Stimulated activated CD8-positive, alpha-beta memory T cell treated with anti-CD3 and anti-CD28 coated beads, Interleukin-4, amount 100 ng/mL, for 1 hour (primary cell): ENCODE measurements at places on chromosomes 11 and 22.

DNA sequence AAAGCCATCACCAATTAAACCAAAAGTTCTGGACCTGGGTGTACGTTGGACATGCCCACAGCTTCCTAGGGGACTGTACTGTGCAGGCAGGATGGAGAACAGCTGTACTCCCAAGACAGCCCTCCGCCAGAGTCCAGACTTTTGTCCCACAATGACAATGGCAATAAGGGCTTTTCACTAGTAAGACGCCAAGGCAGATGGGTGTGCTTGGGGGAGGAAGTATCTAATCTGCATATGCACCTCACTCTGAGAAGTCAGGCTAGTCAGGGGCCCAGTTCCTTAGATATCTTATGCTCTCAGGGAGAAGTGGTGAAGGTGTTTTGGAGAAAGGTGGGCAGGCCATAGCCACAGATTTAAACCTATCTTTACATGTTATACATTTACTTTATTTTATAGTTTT, 85.1 kb upstream of the USP47 start:
- no peak for DNase-seq

- DNase-seq, result no peak
These were observed 22.1 kb downstream of the PRDM11 start for GRCh38 chr11:45168366-45169130.

- DNase-seq, result no peak
These were observed 21.2 kb downstream of the CSF2RB start for GRCh38 chr22:36934418-36935312.

DNA sequence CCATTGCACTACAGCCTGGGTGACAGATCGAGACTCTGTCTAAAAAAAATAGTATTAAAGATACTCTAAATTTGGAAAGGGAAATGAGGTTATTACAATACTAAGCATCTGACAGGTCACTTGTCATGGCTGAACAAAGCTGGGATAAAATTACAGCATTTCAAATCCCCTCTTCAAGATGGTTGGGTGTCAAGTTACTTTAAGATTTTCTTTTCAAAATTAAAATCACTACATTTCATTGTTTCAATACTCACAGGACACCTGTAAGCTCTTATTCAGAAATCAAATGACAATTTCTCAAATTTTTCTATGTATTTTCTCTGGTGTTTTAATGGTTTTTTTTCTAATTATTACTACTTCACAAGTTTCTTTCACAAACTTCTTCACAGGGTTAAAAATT, 5.7 kb downstream of the TAF1D start:
- no peak for DNase-seq

- DNase-seq, result no peak
These were observed 31.0 kb upstream of the HMOX1 start for GRCh38 chr22:35349704-35350538.

DNA sequence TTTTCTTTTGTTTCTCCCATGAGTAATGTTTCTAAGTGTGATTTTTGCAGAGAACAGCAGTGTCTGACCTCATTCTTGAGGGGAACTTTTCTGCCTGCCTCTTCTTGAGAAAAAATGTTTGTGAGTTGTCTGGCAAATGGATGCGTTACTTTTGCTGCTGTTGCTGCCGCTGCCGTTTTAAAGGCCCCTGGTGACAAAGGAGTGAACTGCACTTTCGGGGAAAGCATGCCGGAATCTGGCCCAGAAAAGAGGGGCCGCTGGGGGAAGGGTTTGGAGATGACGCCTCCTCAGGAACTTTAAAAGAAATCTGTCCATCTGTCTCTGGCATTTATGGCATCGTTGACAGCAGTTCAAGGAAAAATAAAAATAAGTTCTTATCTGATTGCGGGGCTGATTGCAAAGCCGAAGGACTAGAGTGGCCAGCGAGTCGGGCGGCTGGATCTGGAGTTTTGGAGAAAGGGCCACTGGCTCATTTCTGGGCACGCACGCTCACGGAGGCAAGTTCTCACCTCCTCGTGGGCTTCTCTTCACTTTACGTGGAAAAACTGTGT, 16.5 kb downstream of the ZBTB16 start:
- DNase-seq, result no peak

GRCh38 chr22:22955276-22955798, 67.7 kb downstream of the IGLL5 start:
- no peak for DNase-seq

DNA sequence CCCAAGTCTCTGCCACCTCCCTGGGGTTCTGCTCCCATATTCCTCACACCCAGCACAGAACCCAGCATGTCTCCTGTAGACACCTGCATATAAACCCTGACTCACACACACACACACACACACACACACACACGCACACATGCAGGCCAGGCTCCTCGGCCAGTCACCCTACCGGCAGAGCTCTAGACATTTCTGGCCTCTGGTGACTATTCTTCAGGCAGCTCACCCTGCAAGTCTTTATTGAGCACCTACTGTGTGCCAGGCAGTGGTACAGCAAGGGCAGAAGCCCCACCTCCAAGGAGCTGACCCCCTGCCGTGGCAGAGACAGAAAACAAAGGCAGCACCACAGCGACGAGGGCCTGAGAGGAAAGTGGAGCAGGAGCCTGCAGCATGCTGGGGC, 50.3 kb downstream of the CDKN1C start:
- no peak for DNase-seq

DNA sequence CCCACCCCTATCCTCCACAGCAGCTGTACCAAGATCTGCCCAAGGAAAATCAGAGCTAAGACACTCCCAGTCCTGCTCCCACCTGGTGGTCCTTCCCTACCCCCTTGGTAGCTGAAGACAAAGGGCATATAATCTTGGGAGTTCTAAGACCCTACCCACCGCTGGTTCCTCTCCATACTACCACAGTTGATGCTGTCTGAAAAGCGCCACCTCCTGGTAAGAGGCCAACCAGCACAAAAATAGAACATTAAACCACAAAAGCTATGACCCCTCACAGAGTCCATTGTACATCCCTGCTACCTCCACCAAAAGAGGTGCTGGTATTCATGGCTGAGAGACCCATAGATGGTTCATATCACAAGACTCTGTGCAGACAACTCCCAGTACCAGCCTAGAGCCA, 161.5 kb upstream of the ARHGAP42 start:
- DNase-seq, result no peak

DNA sequence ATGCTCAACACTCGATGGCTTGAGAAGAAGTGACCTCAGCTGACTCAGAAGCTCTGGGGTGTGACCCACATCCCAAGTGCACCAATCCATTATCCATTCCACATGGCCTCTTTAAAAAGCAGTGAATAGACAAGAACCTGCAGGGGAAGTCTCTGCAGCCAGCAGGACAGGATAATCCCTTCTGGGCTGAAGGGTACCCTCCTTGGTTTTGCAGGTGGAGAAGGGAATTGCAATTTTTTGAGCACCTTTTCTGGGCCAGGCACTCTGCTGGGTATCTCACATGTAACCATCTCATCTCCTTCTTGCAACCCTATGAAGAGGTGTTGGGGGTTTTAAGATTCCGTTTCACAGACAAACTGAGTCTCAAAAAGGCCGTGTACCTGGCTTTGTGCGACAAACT, 76.6 kb downstream of the MYO18B start:
- DNase-seq, result no peak

DNA sequence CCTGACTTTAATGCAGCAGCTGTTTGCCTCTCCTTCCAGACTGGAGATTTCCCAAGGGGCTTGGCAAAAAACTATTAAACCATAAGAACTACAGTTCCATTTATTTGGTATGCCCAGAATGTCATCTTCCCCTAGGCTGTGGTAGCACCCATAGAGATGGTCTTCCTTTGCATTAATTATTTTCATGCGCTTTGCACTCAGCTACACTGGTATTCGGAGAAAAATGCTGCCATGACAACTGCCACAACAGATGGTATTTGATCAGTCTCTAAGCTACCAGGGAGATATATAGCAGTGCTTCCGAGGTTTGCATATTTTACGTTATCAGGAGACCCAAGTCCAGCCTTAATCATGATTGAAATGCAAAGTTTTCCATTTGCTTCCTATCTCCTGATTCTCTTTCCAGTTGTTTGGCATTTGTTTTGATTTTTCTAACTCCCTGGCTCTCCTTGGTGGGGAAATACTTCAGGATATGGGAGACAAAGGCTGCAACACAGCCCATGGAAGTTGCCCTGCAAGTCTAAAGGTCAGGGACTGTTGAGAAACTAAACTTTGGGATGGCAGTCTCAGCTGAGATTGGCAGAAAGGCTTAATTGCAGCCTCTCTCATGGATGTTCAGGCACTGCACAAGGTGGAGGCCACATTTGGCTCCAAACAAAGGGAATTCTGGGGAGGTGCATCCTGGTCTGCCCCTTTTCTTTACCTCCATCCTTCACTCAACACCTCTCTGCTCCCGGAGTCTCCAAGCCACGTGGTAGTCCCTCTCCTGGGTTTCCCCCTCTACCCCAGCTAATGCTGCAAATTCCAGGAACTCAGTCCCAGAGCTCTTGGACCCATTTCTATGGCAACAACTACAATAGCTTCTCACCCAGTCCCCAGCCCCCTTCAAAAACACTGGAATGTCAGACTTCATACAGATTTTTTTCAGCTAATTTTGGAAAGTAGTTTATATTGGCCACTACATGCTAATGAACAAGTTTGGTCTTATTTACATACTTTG, 151.8 kb downstream of the NAV2 start:
- DNase-seq, result no peak

DNA sequence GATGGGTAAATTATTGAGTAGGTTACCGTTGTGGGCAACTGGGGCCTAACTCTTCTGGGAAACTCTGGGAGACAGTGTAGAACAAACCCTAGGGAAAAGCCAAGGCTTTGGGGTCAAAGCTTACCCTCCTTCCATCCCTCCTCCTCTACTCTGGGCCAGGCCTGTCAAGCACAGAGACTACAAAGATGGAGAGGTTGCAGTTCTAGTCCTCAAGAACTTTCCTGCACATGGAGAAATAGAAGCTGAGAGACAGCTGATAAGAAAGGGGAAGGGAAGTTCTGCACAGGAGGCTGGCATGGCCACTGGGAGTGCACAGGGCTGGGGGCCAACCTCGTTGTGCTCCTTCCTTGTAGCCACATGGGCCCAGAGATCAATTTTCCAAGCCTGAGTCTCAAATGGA, 67.2 kb upstream of the ALX4 start:
- DNase-seq, result no peak

- DNase-seq, result no peak
These were observed 6.3 kb downstream of the PC start for GRCh38 chr11:66951927-66952337.

DNA sequence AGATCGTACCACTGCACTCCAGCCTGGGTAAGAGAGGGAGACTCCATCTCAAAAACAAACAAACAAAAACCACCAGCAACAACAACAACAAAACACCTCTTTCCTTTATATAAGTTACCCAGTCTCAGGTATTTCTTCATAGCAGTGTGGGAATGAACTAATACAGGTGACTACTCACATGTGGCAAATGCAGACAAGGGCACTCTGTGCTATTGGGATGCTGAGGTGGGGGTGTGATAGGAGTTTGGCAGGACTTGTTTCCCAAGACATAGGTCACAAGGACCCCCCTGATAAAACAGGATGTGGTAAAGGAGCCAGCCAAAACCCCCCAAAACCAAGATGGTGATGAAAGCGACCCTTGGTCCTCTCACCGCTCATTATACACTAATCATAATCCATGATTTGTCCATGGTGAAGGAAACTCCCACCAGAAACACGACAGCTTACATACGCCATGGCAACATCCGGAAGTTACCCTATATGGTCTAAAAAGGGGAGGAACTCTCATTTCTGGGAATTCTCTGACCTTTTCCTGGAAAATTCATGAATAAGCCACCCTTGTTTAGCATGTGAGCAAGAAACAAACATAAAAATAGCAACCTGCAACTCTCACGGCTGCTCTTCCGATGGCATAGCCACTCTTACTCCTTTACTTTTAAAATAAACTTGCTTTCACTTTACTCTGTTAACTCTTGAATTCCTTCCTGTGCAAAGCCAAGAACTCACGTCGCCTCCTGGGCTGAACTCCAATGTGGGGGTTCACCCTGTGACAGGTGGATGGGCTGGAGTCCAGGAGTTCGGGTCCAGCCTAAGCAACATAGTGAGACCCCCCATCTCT, 18.8 kb upstream of the INCENP start:
- no peak for DNase-seq

DNA sequence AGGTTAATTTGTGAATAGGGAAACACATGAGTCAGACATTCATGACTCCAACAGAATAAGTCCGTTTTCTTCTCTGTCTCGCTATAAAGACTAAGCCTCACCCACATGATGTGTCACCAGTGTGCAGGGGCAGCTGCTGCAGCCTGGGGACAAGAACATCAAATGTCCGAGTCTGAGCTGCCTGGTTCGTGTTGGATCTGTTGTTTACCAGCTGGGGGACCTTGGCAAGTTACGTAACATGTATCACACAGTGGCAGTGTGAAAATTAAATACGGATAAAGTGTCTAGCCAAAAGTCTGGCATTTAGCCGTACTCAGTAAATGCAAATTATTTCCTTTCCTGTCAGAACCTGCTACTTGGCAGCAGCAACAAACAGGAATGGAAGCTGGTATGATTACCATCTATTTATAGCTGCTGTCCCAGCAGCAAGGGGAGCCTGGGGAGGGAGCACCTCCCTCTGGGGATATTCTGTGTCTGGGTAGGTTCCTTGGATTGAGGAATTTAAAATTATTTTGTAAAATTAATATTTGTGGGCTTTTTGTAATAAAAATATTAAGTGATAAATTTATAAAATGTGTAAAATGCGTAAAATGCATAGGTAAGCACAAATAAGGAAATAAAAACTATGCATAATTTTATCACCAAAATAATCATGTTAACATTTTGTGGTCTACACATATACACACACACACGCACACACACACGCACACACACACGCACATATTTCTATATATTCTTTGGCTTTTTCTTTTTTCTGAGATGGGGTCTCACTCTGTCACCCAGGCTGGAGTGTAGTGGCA, 1.3 kb upstream of the CLDN25 start:
- DNase-seq, result no peak

- no peak for DNase-seq
These were observed 145.0 kb upstream of the RAG2 start for GRCh38 chr11:36743039-36743438.
